ENCODE measurements at places on chromosomes 2 and 18. TPM values are rescaled to one million over a fixed set of nuclear protein-coding genes. Genes with fewer than 3 reads are reported as not detected.

DNA sequence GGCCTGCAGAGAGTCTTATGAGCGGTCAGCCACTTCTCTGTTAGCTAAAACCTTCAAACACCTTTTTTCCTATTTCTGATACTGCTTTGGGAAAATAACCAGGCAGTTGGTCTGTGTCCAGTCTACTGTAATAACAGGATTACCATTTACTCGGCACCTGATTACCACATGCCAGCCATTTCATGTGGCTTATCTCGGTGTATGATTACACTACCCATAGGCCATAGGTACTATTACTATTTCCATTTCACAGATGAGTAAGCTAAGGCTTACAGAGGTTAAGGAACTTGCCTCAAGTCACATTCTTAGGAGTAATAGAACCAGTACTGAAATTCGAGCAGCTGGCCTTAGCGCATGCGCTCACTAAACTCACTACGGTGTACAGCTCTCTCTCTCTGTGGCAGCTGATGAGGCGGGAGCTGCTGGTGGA lies 147.2 kb upstream of the L3MBTL4 start:
- no peak for DNase-seq

GRCh38 chr2:69917852-69918251 lies 2.9 kb downstream of the MXD1 start:
- DNase-seq, result no peak

Gene GALNT3
- 3.0 TPM for total RNA-seq

Gene CDC42EP3
- 60.9 TPM for total RNA-seq
